ENCODE measurements at places on chromosomes 2 and 18.

GRCh38 chr18:75227535-75228296 lies 17.1 kb downstream of the TSHZ1 start:
- no peak for DNase-seq

DNA sequence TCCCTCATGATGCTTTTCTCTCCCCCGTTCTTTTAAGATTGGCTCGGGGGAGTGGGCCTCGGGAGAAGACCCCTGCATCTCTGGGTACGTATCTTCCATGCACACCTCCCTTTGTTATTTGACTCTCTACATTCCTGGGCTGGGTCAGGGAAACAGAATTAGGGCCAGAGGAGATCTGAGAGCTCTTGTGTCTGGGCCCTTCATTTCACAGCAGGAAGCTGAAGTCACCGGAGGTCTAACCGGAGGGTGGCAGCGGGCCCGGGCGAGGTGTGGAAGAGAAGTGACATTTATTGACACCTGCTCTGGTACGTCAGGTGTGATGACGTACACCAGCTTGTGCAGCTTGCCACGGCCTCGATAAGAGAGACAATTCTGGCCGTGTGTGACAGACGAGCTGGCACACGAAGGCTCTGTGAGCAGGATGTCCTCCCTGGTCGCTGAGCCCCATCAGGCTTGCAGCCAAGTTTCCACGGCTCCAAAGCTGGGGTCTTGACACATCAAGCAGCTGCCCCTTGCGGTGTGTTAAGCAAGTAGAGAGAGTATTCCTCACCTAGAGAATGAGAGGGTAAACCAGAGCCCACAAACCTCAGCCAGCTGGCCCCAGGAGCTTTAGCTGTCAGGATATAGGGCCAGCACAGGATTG lies 30.4 kb downstream of the TOGARAM2 start:
- DNase-seq, result peak; percentile 45

GRCh38 chr18:28007841-28008240 lies 169.1 kb downstream of the CDH2 start:
- no peak for DNase-seq

- DNase-seq, result no peak
Measured at GRCh38 chr2:17759805-17760204, 5.9 kb downstream of the GEN1 start.

DNA sequence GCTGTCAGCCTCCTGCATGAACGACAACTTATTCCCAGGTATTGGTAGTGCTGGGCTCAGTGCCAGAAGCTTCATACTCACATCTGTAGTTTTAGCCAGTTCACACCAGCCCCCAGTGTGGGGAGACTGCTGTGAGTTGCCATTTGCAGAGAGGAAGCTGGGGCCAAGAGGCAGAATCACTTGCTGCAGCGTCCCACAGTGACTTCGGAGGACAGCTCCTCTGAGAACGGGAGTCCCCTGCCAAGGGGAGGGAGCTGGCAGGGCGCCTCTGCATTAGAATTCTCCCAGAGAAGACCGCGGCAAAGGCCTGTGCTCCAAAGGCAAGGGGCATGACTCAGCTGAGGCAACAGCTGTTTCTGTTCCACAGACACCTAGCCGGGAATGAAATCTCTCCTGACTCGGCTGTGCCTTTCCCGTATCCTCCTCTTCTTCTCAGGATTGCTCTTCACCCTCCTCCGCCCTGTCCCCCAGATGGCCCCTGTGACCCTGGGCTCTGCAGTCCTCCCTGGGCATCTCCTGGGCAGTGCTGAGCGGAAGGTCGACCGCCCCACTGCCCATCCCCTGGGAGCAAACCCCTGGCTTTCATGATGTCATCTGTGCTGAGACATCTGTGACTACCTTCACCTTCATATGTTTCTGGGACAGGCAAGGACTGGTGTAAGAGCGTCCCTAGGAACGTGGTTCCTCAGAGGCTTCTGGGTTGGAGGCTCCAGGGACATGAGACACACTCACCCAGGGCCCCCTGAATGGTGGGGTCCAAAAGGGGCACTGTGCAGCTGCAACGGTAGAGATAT lies 18.0 kb downstream of the MAL start:
- DNase-seq, result no peak

DNA sequence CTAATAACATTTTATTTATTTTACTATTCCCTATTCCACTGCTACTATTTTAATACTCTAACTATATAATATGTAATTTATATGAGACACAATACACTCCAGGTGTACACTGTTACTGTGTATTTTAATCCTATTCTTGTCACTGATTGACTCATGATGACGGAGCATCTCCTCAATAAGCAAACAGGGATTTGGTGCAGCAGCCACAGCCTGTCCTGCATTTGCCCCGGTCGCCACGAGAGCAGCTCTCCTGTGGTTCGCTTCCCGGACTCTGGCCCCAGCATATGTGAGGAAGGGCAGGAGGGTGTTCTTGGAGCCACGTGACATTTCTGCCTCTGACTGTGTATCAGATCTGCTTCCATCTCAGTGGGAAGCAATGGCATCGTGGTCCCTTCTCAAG lies 74.1 kb upstream of the PXDN start:
- DNase-seq, result no peak

DNA sequence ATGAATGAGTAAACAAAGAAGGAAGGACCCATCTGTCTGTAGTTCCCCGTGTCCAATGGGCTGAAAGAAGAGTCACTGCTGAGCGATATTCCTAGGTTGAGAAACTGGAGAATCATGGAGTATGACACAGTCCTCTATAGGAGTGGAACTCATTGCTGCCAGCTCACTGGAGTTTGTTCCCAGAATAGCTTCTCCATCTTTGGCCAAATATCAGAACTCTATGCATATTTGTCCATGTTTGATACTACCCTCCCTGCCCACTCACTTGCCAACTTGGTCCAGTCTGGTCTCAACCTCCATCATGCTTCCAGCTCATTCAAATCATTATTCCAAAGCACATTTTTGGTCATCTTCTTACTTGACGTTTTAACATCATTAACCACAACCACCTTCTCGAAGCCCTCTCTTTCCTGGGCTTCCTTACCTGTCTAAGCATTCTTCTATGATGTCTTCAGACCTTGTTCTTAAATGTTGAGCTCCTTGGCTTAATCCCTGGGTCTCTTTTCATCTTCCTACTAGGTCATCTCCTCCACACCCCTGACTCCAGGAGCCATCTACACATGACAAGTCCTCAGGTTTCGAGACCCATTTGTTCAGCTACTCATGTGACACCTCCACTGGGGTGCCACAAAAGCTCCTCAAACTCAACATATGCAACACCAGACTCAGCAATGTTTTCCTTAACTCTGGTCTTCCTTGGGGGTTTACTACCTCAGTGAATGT lies 221.6 kb downstream of the MYCN start:
- no peak for DNase-seq

DNA sequence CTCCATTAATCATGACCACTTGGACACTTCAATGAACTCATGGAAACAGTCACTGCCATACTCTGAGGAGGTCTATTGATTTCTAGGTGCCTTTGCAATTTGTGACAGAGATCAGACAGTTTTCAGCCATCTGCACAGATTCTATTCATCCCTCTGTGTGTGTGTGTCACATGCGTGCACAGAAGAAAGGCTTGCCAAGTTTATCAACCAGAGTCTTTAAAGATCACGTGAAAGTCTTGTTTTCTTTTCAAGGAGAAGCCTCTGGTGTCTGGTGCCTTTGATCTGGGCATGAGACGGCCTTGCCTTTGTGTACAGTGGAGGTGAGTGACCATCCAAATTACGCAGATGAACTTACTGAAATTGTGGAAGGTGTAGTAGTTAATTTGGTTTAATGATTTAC lies 164.2 kb downstream of the VAPA start:
- DNase-seq, result no peak

DNA sequence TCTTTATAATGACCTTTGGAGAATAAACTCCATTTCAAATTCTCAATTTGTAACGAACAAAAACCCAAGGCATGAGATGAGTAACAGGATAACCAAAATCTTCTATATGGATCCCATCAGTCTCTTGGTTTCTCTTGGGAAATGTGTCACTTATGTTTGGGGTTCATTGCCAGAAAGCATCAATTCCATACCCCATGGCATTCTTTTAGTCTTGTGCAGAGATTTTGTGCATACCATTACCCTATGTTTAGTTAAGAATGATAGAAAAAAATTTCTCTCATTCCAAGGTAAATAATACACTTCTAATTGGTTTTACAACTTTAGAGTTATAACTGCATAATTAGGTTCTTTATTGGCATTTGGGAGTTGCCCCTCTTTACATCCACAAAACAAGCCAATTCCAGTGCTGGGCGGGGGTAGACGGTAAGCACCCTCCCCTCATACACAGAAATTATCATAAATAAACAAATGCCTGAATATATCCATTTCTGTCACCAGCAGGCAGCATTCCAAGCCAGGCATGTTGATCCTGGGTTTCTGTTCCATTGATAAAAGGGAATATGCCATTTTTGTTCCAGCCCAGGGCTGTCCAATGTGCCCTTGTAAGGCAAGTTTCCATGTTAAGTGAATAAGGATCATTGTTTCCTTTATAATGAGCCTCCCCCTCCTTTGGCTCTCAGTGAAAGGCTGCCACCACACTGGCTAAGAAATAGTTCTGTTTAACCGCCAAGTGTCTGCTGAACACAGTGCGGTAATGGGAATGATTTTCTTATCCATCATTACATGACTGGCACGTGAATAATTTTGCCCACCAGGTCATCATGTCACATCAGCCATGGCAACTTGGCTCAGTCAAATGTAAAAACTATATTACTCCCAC lies 680.1 kb upstream of the ZEB2 start:
- DNase-seq, result no peak

GRCh38 chr2:197908990-197909776 lies 104.8 kb downstream of the PLCL1 start:
- no peak for DNase-seq

DNA sequence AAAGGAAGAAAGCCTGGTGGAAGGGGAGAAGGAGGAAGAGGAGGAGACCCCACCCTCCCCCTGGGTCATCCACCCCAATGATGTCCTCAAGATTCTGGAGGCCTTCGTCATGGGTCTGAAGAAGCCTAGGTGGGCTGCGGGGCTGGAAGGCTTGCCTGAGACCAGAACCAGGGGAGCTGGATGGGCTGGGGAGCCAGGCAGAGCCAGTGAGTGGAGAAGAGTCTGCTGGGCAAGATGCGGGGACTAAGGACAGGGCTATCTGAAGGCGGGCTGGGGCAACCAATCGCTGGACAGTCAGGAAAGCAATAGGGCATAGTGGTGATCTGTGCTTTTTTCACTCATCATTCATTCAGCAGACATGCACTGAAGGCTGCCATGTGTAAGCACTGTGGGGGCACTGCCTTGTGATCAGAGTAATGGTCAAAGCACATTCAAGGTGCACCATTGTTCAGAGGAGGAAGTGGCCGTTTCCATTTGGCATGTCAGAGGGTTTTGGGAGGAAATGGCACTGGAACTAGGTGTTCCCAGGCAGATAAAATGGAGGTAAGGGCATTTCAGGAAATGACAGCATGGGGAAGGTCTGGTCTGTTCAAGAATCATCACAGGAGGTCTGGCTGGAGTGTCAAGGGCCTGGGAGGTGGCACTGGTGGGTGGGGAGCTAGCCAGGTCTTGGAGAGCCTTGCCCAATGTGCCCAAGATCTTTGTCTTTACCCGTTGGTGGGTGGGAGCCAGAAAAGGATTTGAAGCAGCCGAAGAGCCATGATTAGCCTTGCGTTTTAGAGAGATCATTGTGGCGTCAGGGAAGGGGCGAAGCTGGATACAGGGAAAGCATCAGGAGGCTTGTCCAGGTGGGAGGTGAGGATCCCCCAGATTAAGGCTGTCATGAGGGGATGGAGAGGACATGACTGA lies 24.2 kb downstream of the OTOF start:
- DNase-seq, result no peak

GRCh38 chr2:104448661-104449440 lies 405.1 kb upstream of the POU3F3 start:
- DNase-seq, result no peak

DNA sequence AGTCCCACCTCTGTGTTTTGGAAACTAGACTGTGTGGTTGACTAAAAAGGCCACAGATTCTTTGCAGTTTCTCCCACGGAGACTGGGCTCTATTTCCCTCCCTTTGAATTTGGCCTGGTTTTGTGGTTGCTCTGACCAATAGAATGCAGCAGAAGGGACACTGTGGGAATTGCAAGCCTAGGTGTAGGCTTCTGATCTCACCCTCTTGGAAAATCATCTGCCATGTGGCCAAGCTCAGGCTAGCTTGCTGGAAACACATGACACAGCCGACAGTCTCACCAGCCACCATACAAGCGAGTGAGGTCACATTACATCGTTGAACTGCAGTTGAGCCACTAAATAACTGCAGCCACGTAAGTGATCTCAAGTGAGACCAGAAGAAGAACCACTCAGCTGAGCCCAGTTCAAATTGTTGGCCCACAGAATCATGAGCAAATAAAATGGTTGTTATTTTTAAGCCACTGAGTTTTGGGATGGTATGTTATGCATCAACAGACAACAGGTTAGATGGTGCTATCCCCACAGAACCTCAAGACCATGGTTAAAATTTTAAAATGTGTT lies 319.1 kb upstream of the MEX3C start:
- no peak for DNase-seq

GRCh38 chr2:7454592-7454991 lies 537.4 kb downstream of the RNF144A start:
- no peak for DNase-seq

- DNase-seq, result no peak
Measured at GRCh38 chr18:42801706-42802105, 313.8 kb downstream of the RIT2 start.

- no peak for DNase-seq
Measured at GRCh38 chr2:128437204-128437565, 118.5 kb upstream of the HS6ST1 start.

DNA sequence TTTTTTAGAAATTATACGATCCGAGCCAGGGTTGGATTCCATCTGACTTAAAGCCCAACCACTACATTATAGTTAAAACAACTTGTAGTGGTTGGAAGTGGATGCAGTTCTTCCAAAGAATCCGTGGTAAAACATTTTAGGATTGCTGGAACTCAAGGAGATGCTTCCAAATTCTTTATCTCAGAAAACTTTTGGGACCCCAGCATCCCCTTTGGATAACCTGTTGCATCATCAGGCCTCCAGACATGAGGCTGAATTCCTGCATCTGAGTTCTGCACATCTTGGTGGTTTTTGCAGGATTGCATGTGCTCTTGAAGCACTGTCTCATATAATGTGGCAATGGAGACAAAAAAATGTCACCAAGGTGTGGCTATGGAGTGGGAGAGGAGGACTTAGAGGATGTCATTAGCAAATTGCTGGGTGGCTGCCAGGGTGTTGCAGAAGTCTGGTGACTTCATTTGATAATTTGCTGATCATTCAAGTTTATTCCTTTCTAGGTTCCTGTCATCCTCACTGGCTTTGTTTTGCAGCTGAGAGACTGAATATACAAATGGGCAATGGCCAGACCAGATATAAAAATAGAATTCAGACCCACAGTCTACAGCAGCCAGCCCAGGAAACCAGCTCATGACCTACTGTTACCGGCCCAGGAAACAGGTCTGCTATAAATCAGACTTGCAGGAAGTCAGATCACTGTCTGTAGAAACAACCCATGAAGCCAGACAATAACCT lies 207.7 kb downstream of the BCL2 start:
- no peak for DNase-seq

DNA sequence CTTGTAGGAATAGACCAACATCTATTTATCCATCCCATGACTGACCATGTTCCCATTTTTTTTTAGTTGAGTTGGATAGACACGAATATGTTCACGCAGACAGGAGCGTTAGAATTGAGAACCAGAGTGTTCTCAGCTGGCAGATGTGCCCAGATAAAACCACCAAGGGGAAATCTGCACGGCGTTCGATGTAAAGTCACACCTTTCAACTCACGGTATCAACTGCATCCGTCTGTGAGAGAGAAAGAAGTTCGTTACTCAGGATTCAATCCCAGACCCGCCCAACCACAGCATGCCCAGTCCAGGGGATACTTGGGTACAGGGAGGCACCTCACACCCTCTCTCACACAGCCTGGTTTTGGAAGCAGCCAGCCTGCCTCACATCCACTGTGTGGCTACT lies 26.1 kb downstream of the MAL start:
- no peak for DNase-seq

GRCh38 chr2:12008425-12009061 lies 262.1 kb downstream of the LPIN1 start:
- no peak for DNase-seq

All from stimulated activated CD4-positive, alpha-beta T cell treated with anti-CD3 and anti-CD28 coated beads, Interleukin-4, amount 100 ng/mL, for 48 hours (primary cell).